ENCODE measurements at places on chromosomes 3 and 15.

- peak; percentile 53 for DNase-seq
These were observed 21.0 kb upstream of the CLDN18 start for GRCh38 chr3:137988982-137989381.

GRCh38 chr3:181773921-181774320 lies 62.2 kb downstream of the SOX2 start:
- DNase-seq = no peak

DNA sequence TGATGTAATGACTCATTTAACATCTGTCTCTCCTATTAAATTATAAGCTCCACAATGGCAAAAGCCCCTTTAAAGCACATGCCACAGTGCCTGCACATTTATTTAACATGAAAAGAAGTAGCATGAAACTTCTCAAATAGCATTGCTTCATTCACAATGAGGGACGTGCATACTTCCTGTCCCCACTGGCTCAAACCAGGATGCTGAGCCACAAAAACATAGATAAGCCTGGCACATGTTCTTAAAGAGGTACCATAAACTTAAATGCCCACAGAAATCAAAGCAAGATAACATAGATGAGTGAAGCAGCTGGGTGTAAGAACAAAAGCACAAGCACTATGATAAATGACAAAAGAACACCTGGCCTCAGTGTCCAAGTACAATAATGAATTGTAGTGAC lies 3.8 kb downstream of the TP53BP1 start:
- no peak for DNase-seq

DNA sequence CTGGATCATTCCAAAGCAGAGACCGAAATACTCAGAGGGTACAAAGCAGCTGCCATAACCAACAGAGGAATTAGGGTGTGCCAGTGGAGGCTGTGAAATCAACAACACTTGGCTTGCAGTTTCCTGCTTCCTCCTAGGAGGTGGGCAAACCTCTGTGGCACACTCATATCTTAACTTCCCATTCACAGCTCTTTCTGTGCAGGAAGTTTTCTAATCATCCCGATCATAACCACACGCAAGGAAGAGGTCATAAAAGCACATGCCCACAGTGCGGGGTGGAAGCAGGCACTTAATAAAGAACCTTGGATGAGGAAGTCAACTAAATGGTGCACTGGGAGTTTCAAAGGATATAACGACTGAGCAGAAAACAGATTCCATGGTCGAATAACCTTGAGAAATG lies 5.1 kb downstream of the SCAMP2 start:
- no peak for DNase-seq

GRCh38 chr3:101842245-101842934 lies 6.9 kb upstream of the NFKBIZ start:
- no peak for DNase-seq

DNA sequence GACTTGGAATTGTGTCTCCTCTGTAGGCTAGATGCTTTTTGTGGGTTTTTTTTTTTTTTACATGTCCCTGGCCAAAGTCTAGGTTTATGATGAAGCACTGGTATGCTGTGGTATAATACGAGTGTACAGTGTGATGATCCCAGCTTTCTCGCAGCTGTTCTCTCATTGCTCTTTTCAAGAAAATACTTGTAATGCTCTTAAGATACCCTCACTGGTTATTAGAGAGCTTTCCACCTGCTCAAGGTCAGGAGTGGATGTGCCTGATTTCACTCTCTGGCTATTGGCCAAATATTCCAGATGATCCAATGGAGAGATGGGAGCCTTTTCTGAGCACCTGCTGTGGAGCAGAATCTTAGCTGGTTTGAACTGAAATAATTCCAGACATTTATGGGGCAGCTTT lies 215.1 kb downstream of the MYRIP start:
- DNase-seq = no peak

DNA sequence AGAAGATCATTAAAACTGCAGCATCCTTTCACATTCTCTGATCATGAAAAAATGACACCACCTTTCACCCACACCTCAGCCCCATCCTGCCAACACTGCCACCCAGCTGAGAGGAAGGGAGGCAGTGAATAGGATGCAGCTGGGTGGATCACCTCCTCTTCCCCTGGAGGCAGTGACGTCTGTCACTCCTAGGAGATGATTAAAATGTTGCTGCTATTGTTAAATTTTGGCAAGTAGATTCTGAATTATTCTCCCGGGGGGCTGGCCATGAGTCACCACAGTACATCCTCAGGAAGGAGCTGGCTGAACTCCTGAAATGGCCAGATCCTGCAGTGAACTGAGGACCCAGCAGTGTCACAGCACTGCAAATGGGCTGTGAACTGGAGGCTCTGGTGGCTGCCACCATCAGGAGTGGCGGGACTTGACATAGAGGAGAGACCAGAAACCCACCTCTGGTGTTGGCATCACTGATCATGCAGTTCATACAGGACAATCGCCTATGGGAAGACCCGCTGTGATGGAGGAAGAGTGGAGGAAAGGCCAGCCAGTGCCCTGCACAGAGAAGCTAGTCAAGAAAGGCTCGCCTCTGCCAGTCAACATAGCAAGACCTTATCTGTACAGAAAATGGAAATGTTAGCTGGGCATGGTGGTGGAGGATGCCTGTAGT lies 199.1 kb downstream of the FAM43A start:
- no peak for DNase-seq

- peak; percentile 29 for DNase-seq
These were observed 22.0 kb downstream of the OR5H15 start for GRCh38 chr3:98188545-98188944.

GRCh38 chr15:34337557-34338306 lies at the start of gene SLC12A6:
Gene SLC12A6 (minus strand): TSS chr15:34337781. CDS start chr15:34336680, 1,101 bp downstream.
- peak; percentile 93 for DNase-seq

- DNase-seq = no peak
These were observed 12.8 kb downstream of the PPCDC start for GRCh38 chr15:75036212-75036616.

DNA sequence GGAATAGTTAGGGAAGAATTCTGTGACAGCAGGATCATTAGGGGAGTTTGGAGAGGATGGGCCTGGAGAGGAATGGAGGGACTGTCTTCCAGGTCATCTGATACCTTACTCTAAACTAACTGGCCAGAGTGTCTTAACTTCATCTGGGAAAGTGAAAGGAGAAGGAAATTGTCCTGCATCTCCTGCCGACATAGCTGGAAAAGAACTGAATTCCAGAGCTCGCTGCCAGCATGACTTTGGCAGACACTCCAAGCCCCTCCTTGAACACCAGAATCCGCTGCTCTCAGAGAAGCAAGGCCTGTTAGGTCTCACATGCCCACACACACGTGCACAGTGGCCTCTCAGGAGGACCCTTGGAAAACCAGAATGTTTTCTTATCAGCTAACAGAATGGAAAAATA lies 10.5 kb downstream of the ABI3BP start:
- no peak for DNase-seq

GRCh38 chr3:102089904-102090720 lies 240.8 kb downstream of the NFKBIZ start:
- DNase-seq = no peak

DNA sequence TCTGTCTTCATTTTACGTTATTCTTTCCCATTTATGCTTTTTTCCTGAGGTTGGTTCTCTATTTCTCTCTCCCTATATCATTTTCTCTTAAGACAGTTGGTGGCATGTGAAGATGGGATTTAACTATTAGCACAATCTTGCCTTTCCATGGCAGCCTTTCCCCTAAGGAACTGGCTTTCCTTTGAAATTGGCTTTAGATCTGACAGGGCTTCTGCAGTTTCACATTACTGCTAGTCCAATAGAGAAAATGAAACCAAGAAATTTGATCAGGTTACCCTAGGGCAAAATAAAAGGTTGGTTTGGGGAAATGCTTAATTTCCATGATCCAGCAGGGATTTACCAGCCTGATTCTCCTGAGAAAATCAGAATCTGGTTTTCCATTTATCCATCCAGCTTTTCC lies 22.7 kb upstream of the CHL1 start:
- no peak for DNase-seq

GRCh38 chr3:11085093-11085840 lies 69.0 kb upstream of the HRH1 start:
- no peak for DNase-seq

DNA sequence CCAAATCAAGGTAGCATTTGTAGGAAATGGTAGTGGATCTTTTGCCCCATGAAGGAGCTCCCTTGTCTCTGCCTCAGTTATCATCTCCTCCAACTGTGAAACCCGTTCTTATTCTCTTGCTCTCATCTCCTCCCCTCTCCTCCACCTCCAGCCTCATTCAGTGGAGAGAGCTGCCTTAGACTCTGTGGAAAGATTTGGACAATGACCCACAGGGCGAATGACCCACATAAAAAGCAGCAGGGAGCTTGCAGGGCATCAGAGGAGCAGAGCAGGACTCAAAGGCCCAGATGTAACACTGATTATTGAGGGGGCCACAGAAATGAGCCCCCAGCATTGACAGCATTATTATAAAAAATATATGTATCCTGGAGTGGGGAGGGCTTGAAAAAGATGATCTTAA lies 641.1 kb upstream of the CFAP20DC start:
- DNase-seq = no peak

- DNase-seq = no peak
These were observed 24.1 kb upstream of the VEPH1 start for GRCh38 chr3:157527131-157527881.

DNA sequence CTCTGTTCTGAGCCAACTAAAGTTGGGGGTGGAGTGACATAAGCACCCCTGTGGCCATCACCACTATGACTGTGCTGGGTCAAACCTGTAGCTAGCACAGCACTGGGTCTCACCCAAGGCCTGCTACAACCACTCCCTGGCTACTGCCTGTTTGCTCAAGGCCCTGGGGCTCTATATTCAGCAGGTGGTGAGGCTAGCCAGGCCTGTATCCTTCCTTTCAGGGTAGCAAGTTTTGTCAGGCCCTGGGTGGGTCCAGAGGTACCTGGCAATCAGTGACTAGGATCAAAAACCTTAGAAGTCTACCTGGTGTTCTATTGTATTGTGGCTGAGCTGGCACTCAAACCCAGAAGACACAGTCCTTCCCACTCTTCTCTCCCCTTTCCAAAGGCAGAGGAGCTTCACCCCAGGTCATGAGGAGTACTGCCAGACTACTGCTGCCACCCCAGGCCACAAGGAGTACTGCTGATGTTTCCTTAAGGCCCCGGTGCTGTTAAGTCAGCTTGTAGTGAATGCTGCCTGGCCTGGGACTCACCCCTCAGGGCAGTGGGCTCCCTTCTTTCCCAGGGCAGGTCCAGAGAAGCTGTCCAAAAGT lies 170.8 kb downstream of the IGSF11 start:
- no peak for DNase-seq

DNA sequence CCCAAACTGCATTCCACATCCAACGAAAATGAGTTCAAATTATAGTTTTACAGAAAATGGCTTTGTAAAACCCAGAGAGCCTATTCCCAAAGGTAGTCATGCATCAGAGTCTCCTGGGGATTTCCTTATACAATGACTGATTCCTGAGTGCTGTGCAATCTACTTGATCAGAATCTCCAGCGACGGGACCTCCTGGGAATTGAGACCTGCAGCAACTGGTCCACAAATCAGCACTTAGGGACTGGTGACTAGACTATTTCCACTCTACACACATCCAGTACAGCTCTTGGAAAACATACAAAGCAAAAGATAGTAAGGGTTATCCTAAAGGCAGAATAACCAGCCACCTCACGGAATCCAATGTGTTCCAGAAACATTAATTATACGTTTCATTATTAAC lies 871.0 kb upstream of the CFAP20DC start:
- no peak for DNase-seq

DNA sequence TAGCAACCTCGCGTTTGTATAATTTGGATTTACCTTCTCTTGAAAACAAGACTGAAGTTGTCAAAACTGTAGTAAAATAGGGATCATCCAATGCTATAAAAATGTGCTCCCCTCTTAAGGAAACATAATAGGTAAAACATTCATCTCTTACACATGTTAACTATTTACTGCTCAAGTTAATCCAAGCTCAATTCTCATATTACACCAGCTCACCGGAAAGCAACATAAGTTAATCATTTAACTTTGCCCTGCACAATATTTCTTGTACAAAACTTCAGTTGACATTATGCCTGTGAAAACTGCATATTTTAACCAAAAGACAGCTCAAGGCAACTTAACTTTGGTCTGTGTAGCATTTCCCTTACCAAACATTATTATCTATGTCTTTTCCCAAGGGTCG lies 634.2 kb downstream of the NAALADL2 start:
- no peak for DNase-seq

GRCh38 chr3:55406696-55407425 lies 80.2 kb downstream of the WNT5A start:
- DNase-seq = no peak

GRCh38 chr15:58771621-58772250 lies 634 bp downstream of the MINDY2 start:
- DNase-seq = peak; percentile 32

- no peak for DNase-seq
These were observed 19.2 kb upstream of the CPOX start for GRCh38 chr3:98612587-98612986.

GRCh38 chr15:58019503-58020376 lies 45.8 kb downstream of the ALDH1A2 start:
- DNase-seq = no peak

- no peak for DNase-seq
These were observed 31.0 kb upstream of the AVEN start for GRCh38 chr15:34070003-34070402.

DNA sequence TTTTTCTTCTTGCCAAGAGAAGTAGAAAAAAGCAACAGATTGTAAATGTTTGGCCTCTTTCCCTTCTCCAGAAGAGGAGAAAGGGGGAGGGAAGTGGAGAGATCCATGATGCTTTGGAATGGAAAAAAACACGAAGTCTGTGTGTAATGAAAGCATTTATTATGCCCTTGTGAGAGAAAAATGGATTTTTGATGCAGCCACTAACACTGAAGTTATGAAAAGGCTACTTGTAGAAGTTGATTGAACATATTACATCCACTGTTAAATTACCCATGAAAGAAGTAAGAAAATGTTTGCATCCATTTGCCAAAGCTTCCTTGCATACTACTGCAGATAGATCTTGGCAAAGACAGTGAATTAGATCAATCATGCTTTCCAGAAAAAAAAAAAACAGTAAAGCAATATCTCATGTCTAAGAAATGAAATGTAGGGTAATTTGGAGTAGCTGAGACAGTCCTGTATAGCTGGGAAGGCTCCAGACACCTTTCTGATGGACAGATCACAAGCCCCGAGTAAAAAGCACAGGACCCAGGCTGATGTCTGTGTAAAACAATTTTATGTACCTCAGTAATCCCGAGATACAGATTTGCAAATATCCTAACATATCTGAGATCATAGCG lies 295.5 kb downstream of the PLOD2 start:
- no peak for DNase-seq

GRCh38 chr15:85491691-85492090 lies 111.3 kb downstream of the AKAP13 start:
- no peak for DNase-seq

DNA sequence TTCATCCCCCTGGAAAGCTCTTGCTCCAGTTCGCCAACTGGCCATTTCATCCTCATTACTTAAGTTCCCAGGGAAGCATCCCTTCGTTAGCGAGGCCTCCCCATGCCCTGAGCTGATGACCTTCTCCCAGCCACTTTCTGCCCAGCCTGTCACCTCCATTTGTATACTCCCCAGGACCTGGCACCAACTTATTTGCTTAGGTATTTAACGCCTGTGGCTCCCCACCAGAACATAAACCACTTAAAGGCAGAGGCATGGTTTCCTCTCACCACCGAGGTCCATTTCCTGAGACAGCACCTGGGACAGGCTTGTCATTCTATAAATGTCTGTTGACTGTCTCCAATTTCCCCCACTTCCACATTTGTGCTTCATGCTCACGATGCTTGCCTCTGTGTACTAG lies 189.0 kb downstream of the ZNF621 start:
- peak; percentile 8 for DNase-seq

GRCh38 chr3:74518610-74519009 lies 95.8 kb downstream of the CNTN3 start:
- no peak for DNase-seq

- DNase-seq = peak; percentile 60
These were observed 56.8 kb downstream of the DNAH1 start for GRCh38 chr3:52372822-52373504.
